ENCODE measurements at places on chromosomes 4 and X. TPM values are rescaled to one million over a fixed set of nuclear protein-coding genes. Genes with fewer than 3 reads are reported as not detected.

Gene VCX
- polyA plus RNA-seq = not detected

Gene MAGEA8
- polyA plus RNA-seq = not detected

Gene AMOT
- 6.3 TPM for polyA plus RNA-seq

Gene PAK3
- 0.84 TPM for polyA plus RNA-seq

Gene HSD17B13
- polyA plus RNA-seq = 0.05 TPM

Gene FAAH2
- polyA plus RNA-seq = not detected

Gene PPBP
- not detected for polyA plus RNA-seq

Gene LDOC1
- polyA plus RNA-seq = 238 TPM

Gene DNAAF6
- not detected for polyA plus RNA-seq

Gene CWH43
- polyA plus RNA-seq = not detected

Gene SOWAHD
- polyA plus RNA-seq = 0.15 TPM

Gene CD99
- polyA plus RNA-seq = 416 TPM

Gene STATH
- polyA plus RNA-seq = not detected

Gene GC
- 0.75 TPM for polyA plus RNA-seq

Gene MAGEA10
- not detected for polyA plus RNA-seq

Gene ALB
- 0.84 TPM for polyA plus RNA-seq

Gene CBR4
- polyA plus RNA-seq = 8.1 TPM

Gene RTL9
- not detected for polyA plus RNA-seq

Gene TMSB15B
- polyA plus RNA-seq = 31.9 TPM

Gene COX7B
- 784 TPM for polyA plus RNA-seq

Gene FAM241A
- 2.8 TPM for polyA plus RNA-seq

Gene SEC24B
- polyA plus RNA-seq = 7.3 TPM

Gene HTR2C
- not detected for polyA plus RNA-seq

Gene ETDA
- polyA plus RNA-seq = not detected

Gene FREM3
- polyA plus RNA-seq = not detected

Gene HSFX1
- polyA plus RNA-seq = 1.3 TPM

Gene G3BP2
- 38.6 TPM for polyA plus RNA-seq

Gene LDB2
- polyA plus RNA-seq = 20.0 TPM

Gene XK
- 3.1 TPM for polyA plus RNA-seq

Gene ANOS1
- polyA plus RNA-seq = 3.8 TPM

Gene HPGD
- 1.6 TPM for polyA plus RNA-seq

Gene HSFX3
- 0.38 TPM for polyA plus RNA-seq

Gene FGG
- polyA plus RNA-seq = not detected

Gene PPP2R2C
- 0.25 TPM for polyA plus RNA-seq

Gene RAB39B
- polyA plus RNA-seq = 0.03 TPM

Gene MGST2
- 48.0 TPM for polyA plus RNA-seq

Gene VSIG1
- not detected for polyA plus RNA-seq
